BJ (cell line): ENCODE measurements at places on chromosomes 12 and 14. TPM values are rescaled to one million over a fixed set of nuclear protein-coding genes. Genes with fewer than 3 reads are reported as not detected.

- no peak for DNase-seq
These were observed 10.2 kb upstream of the BHLHE41 start for GRCh38 chr12:26135010-26135420.

DNA sequence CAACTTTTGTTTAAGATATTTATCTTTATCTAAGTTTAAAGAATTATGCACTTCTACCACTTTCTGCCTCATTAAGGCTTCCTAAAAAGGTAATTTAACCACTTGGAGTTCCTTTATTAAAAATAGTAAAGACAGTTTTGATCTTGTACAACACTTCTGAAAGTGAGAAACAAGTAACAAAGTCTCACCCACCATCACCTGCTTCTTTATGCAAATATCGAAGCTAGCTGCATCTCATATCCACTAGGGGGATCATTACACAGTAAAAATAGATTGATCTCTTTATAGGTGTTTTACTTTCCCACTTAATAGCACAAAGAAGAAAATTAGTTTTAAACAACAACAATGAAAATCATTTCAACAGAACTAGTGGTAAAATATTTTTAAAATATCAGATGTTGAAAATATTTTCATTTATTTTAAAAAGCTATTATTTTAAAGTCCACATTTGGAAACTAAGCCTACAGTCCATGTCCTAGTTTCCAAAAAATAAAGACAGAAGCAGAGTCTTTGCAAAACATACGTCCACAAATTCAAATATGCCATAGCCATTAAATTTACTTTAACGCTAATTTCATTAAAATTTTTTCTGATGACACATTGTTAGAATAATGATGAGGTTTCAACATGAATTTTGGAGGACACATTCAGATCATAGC, 160.0 kb upstream of the SOX5 start:
- DNase-seq, result no peak

- DNase-seq, result no peak
These were observed 45.8 kb downstream of the ELK3 start for GRCh38 chr12:96239711-96240635.

DNA sequence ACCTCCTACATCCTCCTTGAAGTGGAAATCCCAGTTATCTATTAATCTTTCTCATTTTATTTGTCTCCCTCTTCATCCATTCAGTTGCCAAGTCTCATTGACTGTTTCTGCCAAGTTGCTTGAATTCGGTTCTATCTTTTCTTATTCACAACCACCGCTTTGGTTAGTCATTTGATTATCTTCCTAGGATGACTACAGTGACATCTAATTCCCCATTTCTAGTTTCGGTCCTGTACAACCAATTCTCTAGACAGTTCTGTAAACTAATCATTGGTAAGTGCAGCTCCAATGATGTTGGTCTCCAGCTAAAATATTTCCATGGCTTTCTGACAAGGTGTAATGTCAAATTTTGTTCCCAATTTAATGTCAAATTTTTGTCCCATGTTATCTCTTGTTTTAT, 220.1 kb downstream of the ADAMTS20 start:
- DNase-seq, result no peak

DNA sequence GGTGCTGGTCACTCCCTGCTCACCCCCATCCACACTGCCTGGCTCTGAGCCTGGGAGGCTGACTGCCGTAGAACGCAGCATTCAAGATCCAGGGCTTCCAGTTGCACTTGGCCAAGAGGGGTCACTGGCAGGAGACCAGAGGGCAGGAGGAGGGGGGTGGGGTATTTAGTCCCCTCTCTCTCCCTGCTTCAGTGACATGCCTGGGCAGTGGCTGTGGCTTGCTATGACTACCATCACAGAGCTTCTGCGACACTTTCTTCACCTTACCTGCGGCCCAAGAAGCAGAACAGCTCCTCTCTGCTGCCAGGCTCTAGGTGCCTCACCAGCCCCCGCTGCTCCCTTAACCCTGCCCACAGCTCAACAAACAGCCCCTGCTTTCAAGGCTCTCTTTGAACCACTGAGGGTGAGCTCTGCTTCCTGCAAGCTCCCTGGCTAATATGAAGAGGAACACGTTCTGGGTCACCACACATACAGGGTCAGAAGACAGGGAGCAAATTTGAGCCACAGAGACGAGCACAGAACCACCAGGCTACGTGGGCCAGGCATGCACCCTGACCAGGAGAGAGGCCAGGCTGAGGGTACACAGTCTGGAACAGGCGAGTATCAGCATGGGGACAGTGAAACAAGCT, 55.7 kb downstream of the ITPK1 start:
- DNase-seq, result no peak

Gene RFLNA
- polyA plus RNA-seq, result 0.05 TPM in 1 of 2 replicates, not detected in the other

Gene AICDA
- polyA plus RNA-seq, result not detected in 2 replicates

Gene RILPL2
- polyA plus RNA-seq, result 6.7 and 6.8 TPM in 2 replicates

Gene NKX2-1
- not detected in 2 replicates for polyA plus RNA-seq

Gene LHX5
- polyA plus RNA-seq, result not detected in 2 replicates
